ENCODE measurements at places on chromosomes 1 and 21.

GRCh38 chr1:161779393-161779792 is 13.3 kb downstream of the ATF6 start:
- no peak for DNase-seq

- DNase-seq, result no peak
Measured at GRCh38 chr1:17550729-17551584, 11.5 kb downstream of the ARHGEF10L start.

DNA sequence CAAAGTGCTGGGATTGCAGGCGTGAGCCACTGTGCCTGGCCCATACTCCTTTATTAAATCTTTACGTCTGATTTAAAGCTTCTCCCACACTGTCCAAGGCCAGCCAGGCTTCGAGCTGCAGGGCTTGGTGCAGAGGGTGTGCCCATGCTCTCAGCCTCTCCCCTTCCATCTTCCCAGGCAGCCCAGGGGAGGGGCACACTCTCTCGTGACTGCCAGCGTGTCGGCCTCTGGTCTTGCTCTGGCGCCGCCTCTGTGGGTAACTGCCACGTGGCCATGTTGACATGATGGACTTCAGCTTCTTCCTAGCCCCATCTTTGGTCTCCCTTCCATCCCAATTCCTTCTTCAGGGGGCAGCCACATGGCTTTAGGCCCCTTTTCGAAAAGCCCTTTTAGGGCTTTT is 4.7 kb downstream of the GPR137B start:
- DNase-seq, result no peak

DNA sequence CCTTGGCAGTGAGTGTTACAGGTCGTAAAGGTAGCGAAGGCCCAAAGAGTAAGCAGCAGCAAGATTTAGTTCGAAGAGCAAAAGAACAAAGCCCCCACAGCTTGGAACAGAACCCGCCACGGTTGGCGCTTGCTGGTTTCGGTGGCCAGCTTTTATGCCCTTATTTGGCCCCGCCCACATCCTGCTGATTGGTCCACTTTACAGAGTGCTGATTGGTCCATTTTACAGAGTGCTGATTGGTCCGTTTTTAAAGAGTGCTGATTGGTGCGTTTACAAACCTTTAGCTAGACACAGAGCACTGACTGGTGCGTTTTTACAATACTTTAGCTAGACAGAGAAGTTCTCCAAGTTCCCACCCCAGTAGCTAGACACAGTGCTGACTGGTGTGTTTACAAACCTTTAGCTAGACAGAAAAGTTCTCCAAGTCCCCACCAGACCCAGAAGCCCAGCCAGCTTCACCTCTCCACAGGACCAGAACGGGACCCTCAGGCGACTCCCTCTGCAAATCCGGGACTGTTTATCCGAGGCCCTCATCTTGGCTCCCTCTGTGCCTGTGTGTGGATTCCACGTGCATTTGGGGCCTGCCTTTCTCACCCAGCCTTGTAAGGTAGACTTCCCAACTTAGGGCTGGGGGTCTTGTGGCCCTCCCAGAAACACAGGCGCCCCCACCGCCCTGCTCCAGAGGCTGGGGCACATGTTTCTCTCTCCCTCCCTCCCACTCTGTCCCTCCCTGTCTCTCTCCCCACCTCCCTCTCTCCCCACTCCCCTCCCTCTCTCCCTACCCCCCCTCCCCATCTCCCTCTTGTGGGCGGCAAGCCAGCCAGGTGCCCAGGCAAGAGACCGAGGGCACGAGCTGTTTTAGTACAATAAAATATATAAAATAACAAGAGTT is 12.6 kb downstream of the FTCD start:
- no peak for DNase-seq

GRCh38 chr1:91700771-91701471 is 185.0 kb downstream of the TGFBR3 start:
- no peak for DNase-seq

GRCh38 chr21:41396558-41397075 is 29.4 kb upstream of the MX1 start:
- no peak for DNase-seq

DNA sequence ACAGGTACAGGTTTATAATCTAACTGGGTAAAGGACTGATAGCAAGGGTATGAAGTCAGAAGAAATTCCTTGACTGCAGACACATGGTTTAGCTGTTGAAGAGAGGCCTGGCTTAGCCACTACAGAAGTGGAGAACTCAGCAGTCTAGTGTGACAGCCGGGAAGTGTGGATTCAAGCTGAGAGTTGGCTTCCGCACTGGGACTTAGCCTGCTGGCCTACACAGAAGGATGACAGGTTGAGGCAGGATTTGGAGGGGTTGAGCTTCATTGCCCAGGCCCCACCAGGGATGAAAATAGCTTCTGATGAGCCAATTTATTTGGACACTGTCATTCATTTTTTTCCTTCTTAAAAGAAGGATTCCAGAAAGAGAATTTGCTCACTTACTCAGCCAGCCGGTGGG is 284.4 kb downstream of the PCP4 start:
- no peak for DNase-seq

DNA sequence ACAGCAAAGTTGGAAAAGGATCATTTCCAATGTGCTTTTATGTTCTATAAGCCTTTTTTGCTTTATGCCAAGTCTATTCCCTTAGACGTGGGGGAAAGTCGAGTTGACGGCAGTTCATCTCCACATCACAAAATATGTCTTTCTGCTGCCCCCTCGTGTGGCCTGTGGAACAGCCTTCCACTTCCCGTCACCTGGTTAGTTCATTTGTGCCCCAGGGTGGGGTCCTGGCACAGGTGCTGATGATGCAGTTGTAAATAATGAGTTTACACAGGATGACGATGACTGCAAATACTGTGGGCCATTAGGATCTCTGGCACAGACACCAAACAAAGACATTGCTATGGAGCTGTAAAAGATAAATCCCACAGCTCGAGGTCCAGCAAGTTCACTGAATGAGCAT is 10.0 kb upstream of the OTUD3 start:
- DNase-seq, result no peak

DNA sequence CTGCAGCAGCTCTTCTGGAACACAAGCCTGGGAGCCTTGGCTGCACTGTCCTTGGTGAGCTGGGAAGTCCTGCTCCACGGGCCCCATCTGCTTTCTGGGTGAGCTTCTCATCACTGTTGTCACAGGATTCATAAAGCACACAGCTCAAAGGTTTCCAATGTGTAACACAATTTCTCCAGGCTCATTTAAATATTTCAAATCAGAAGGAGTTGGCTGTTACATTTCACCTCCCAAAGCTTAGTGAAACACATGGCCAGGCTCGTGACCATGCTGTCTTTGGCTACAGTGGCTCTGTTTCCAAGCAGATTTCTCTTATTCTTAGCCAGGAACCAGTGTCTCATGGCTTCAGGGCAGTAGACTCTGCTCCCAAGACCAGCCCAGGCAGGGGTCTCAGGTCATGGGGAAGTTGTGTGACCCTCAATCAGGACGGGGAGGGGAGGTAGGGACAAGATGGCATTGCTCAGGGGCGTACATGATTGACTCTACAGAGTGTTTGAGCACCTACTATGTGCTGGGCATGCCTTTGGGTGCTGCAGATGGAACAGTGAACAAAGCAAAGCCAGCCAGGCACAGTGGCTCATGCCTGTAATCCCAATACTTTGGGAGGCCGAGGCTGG is 353.0 kb downstream of the NPHP4 start:
- no peak for DNase-seq

GRCh38 chr1:164518692-164519332 is 40.2 kb upstream of the PBX1 start:
- no peak for DNase-seq
